ENCODE measurements at places on chromosomes 4 and X. TPM values are rescaled to one million over a fixed set of nuclear protein-coding genes. Genes with fewer than 3 reads are reported as not detected.

The CLIC2 gene
- not detected for polyA plus RNA-seq

The PCDH11X gene
- not detected for polyA plus RNA-seq

The GPR143 gene
- polyA plus RNA-seq: 0.23 TPM

DNA sequence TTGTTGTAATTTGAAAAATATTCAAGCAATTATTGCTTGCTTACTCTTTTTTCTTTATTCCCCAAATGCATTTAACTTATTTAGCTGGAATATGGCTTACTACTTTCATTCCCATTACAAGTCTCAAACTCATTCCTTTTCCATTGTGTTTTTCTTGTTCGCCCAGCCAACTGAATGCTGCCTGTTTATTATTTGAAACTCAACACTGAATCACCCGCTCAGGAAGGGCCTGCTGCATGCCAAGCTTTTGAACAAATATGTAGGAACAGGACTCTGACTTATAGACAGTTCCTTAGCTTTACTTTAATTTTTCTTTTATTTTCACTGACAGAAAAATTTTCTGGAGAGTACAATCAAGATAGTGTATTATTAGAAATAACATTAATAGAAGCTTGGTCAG is 12.9 kb downstream of the PCDH18 start:
- no peaks in the 10 kb centered on the region for H3K4me1 ChIP-seq
- no peaks in the 10 kb centered on the region for H3K36me3 ChIP-seq
- no peak overlapping the region for H3K27ac ChIP-seq
- no peaks in the 10 kb centered on the region for H3K27me3 ChIP-seq

DNA sequence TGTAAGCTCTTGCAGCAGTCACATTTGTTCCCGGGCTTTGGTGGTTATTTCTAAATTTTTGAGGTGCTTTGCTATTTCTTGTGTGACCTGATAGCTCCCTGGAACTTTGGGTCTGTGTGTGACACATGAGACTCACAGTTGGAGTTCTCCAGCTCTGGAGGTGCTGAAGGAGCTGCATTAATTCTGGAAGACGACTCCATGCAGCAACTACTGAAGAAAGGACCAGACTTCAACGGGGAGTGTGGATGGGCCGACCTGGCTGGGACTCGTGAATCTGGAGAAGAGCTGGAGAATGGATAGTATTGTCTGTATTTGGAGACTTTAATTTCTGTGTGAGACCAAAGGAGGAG is 1.5 kb downstream of the MRFAP1 start:
- H3K4me1 ChIP-seq: peaks cover 38% of the 10 kb centered on the region
- peak overlapping the region; percentile 100 for H3K27ac ChIP-seq
- DNase-seq: no peak
- peaks cover 24% of the 10 kb centered on the region for H3K36me3 ChIP-seq
- H3K4me3 ChIP-seq: peak overlapping the region; percentile 98

- no peak overlapping the region for H3K27ac ChIP-seq
- H3K27me3 ChIP-seq: peaks cover 7% of the 10 kb centered on the region
- DNase-seq: no peak
- H3K4me3 ChIP-seq: no peak overlapping the region
These were observed 242.7 kb upstream of the ETNPPL start for GRCh38 chr4:109005523-109005922.
